Left lung (tissue), 14 donors: ENCODE measurements at places on chromosomes 6 and 20. TPM values are rescaled to one million over a fixed set of nuclear protein-coding genes. Genes with fewer than 3 reads are reported as not detected.

Gene PKHD1
- 0.29 TPM for total RNA-seq

Gene FNDC11
- total RNA-seq, result 0.60 TPM

Gene LHFPL5
- total RNA-seq, result not detected

Gene TGM2
- total RNA-seq, result 174 TPM

Gene GNRH2
- not detected for total RNA-seq

Gene TPX2
- 16.5 TPM for total RNA-seq

Gene TRIM31
- total RNA-seq, result 0.99 TPM

DNA sequence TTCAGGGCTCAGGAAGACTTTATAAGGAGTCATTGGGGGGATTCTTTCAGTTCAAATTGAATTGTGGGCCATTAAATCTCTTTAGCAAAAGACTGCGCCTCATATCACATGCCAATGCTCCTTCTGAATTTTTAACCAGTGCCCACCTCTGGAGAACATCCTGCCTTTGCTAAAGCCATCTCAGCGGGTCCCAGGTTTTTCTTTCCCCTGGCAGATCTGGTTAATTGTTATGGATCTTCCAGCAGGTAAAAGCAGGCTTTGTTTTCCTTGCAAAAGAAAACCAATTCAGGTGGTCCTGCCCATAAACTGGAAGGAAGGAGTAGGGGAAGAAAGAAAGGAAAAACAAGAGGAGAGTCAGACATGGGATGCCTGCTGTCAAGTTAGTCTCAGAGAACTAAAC is 298.2 kb downstream of the LRFN2 start:
- DNase-seq, result no peak
- no peak overlapping the region for H3K27ac ChIP-seq
- no peaks in the 10 kb centered on the region for H3K36me3 ChIP-seq

DNA sequence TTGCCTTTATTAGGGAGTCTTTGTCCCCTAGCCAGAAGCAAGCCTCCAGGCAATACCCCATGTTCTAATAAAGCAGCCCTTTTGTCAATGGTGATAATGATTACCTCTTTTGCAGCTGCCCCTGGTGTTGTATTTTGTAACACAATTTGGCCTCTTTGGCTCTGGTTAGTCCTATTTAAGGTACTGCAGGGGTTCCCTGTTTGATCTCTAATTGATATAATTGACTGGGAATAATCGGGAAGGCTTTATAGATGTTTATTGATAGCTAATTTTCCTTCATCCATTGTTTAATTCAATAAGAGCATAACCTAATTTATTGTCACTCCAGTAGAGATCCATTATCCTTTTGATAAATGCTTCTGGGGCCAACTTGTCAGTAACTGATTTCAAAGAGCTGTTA is 537.2 kb downstream of the PKHD1 start:
- H3K27ac ChIP-seq, result no peak overlapping the region
- DNase-seq, result no peak
- no peaks in the 10 kb centered on the region for H3K4me1 ChIP-seq
- no peak overlapping the region for H3K4me3 ChIP-seq

DNA sequence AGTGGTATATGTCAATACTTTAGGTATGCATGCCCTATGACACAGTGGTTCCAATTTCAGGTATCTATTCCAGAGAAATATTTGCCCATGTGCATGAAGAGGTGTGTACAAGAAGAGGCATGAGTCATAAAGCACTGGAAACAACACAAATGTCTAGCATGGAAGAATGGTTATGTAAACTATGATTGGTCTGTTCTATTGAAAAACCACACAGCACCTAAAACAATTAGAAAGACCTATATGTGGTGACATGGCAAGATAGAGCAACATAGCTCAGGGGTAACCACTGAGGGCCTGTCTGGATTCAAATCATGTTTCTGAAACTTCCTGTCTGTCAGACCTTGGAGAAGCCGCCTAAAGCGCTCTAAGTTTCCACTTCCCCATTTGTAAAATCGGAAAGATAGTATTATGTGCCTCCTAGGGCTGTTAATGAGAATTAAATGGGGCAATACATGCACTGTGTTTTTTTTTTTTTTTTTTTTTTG is 76.0 kb upstream of the SHLD1 start:
- no peaks in the 10 kb centered on the region for H3K36me3 ChIP-seq
- no peaks in the 10 kb centered on the region for H3K27me3 ChIP-seq
- no peak for DNase-seq

GRCh38 chr20:12173347-12174012 is 255.8 kb downstream of the BTBD3 start:
- no peaks in the 10 kb centered on the region for H3K4me1 ChIP-seq
- DNase-seq, result no peak
- H3K4me3 ChIP-seq, result no peak overlapping the region
- no peaks in the 10 kb centered on the region for H3K36me3 ChIP-seq
- H3K27ac ChIP-seq, result no peak overlapping the region

GRCh38 chr20:32067234-32067821 is 15.3 kb downstream of the HCK start:
- DNase-seq, result peak; percentile 34
- no peak overlapping the region for H3K4me3 ChIP-seq
- H3K27ac ChIP-seq, result no peak overlapping the region
- H3K36me3 ChIP-seq, result no peaks in the 10 kb centered on the region
- peaks cover 6% of the 10 kb centered on the region for H3K4me1 ChIP-seq
- peaks cover 16% of the 10 kb centered on the region for H3K27me3 ChIP-seq

- DNase-seq, result peak; percentile 46
- H3K4me1 ChIP-seq, result no peaks in the 10 kb centered on the region
- no peaks in the 10 kb centered on the region for H3K27me3 ChIP-seq
Observed at GRCh38 chr20:62193079-62194025, 10.5 kb downstream of the MTG2 start.

GRCh38 chr6:85459224-85459901 is 9.5 kb downstream of the NT5E start:
- no peaks in the 10 kb centered on the region for H3K4me1 ChIP-seq
- DNase-seq, result no peak
- H3K27ac ChIP-seq, result no peak overlapping the region
- H3K4me3 ChIP-seq, result no peak overlapping the region
- no peaks in the 10 kb centered on the region for H3K27me3 ChIP-seq
- H3K36me3 ChIP-seq, result no peaks in the 10 kb centered on the region

GRCh38 chr6:92110403-92110802 is 1309.0 kb downstream of the EPHA7 start:
- H3K27ac ChIP-seq, result no peak overlapping the region
- H3K4me1 ChIP-seq, result no peaks in the 10 kb centered on the region
- no peaks in the 10 kb centered on the region for H3K27me3 ChIP-seq

DNA sequence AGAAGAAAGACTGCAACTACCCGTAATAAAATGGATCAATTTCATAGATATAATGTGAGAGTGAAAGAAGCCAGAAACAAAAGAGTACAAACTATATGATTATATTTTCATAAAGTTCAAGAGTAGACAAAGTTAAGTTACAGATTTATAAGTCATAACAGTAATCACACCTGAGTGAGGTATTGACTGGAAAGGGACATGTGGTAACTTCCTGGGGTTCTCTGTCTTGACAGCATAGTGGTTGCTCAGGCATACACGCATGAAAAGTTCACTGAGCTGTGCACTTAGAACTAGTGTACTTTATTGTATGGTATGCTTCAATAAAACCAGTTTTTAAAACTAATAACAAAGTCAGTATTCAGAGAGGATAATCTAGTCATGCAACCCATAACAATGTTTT is 653.6 kb downstream of the EPM2A start:
- no peak for DNase-seq
- H3K27ac ChIP-seq, result no peak overlapping the region
- H3K4me3 ChIP-seq, result no peak overlapping the region

DNA sequence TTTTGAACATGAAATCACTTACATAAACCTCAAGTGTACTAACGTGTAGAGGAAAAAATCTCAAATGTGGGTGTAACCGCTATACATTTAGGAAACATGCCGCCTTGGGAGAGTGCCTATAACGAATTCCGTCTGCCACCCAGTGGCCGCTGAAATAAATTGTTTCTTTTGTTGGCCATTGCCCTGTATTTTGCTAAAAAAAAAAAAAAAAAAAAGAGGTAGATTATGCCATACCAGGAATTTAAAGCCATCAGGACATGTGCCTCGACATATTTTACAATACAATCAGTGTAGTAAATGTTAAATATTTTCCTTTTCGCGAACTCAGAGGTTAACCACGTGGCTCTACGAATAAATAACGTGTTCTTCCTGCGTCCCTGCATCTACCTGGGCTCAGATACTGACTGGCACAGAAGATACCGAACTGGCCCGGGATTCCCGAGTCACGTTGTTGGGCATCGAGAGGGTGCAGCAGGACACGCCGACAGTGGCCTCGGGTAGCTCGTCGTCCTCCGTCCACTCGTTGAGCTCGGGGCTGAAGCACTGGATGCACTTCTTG is 14.3 kb downstream of the KLHL31 start:
- DNase-seq, result no peak
- H3K4me1 ChIP-seq, result peaks cover 6% of the 10 kb centered on the region
- H3K27ac ChIP-seq, result no peak overlapping the region
- H3K4me3 ChIP-seq, result peak overlapping the region; percentile 50
- no peaks in the 10 kb centered on the region for H3K36me3 ChIP-seq

- H3K27me3 ChIP-seq, result no peaks in the 10 kb centered on the region
- no peak overlapping the region for H3K27ac ChIP-seq
- H3K36me3 ChIP-seq, result peaks cover 53% of the 10 kb centered on the region
- DNase-seq, result no peak
- no peaks in the 10 kb centered on the region for H3K4me1 ChIP-seq
Observed at GRCh38 chr20:37852666-37853065, 50.3 kb upstream of the VSTM2L start.

DNA sequence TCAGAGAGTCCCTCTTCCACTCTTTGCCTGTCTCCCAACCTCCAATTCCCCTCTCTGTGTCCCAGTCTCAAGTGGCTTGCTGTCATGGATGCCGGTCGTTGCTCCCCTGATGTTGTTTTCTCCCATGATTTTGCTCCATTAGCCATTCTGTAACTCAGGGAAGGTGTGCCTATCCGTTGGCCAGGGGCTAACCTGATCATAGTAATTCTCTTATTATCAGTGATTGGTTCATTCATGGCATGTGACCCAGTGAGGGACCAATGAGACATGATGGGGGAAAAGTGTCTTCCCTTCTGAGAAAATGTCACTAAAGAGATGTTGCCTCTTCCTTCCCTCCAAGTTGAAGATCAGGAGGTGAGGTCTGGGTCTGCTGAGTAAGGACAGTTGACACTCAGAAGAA is 214.5 kb downstream of the FARS2 start:
- no peak overlapping the region for H3K27ac ChIP-seq
- H3K36me3 ChIP-seq, result no peaks in the 10 kb centered on the region
- H3K4me1 ChIP-seq, result no peaks in the 10 kb centered on the region
- H3K27me3 ChIP-seq, result no peaks in the 10 kb centered on the region
- H3K4me3 ChIP-seq, result no peak overlapping the region

GRCh38 chr6:36949636-36950035 is 4.9 kb upstream of the PI16 start:
- H3K36me3 ChIP-seq, result no peaks in the 10 kb centered on the region
- no peak for DNase-seq
- no peak overlapping the region for H3K27ac ChIP-seq

- H3K4me1 ChIP-seq, result no peaks in the 10 kb centered on the region
- H3K27ac ChIP-seq, result no peak overlapping the region
- H3K27me3 ChIP-seq, result no peaks in the 10 kb centered on the region
- no peak for DNase-seq
- H3K36me3 ChIP-seq, result no peaks in the 10 kb centered on the region
Observed at GRCh38 chr6:47836639-47837038, 54.8 kb downstream of the OPN5 start.

GRCh38 chr20:20255099-20255498 is 112.8 kb upstream of the INSM1 start:
- no peaks in the 10 kb centered on the region for H3K4me1 ChIP-seq
- DNase-seq, result no peak
- no peak overlapping the region for H3K27ac ChIP-seq
- H3K4me3 ChIP-seq, result no peak overlapping the region
- H3K36me3 ChIP-seq, result no peaks in the 10 kb centered on the region

DNA sequence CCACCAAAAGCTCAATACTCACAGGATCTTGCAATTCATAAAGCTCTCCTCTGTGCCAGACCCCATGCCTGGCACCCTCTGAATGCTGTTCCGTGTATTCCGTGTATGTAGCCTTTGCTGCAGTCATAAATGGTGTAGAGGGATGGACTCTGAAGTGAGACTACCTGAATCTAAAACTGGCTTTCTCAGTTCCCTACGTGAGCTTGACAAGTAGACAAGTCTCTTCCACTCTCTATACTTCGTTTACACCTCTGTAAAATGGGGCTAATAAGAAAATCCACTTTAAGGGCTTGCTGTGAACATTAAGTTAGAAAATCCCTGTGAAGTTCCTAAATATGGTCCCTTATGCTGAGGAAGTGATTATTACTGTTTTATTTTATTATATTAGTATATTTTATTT is 31.5 kb downstream of the PPP1R16B start:
- no peak overlapping the region for H3K27ac ChIP-seq
- no peak for DNase-seq
- H3K4me3 ChIP-seq, result no peak overlapping the region
- H3K4me1 ChIP-seq, result no peaks in the 10 kb centered on the region
- H3K27me3 ChIP-seq, result no peaks in the 10 kb centered on the region
- no peaks in the 10 kb centered on the region for H3K36me3 ChIP-seq

- no peaks in the 10 kb centered on the region for H3K36me3 ChIP-seq
- H3K4me1 ChIP-seq, result peaks cover 25% of the 10 kb centered on the region
- peak; percentile 78 for DNase-seq
- no peak overlapping the region for H3K4me3 ChIP-seq
- H3K27ac ChIP-seq, result no peak overlapping the region
Observed at GRCh38 chr6:13336553-13336952, 8.2 kb upstream of the TBC1D7 start.
